NCI-H1105 treated with DMSO at 0.1 percent for 48 hours (cell line): ENCODE measurements at places on chromosomes 3 and 15.
A peak's percentile ranks its signal among the peaks of the same experiment; 100 is the strongest.

GRCh38 chr3:24522146-24522579, 27.5 kb upstream of the THRB start:
- DNase-seq: no peak

- DNase-seq: no peak
These were observed 63.1 kb downstream of the ARNT2 start for GRCh38 chr15:80467311-80467714.

DNA sequence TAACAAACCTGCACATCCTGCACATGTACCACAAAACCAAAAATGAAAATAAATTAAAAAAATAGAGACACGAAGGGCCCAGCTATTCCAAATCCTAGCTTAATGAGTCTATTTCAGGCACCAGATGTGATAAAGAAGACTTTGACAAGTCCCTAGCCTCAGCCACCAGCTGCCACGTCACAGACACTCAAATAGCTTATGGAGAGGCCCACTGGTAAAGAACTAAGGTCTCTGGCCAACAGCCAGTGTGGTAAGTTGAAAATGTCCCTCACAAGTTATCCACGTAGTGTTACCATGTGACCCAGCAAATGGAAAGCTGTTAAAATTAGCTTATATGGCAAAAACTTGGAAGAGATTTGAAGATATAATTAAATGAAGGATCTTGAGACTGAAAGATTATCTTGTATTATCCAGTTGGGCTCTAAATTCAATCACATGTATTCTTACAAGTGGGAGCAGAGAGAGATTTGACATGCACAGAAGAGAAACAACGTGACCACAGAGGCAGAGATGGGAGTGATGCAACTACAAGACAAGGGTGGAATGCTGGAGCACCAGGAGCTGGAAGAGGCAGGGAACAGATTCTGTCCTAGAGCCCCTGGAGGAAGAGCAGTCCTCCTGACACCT, 10.9 kb downstream of the ACSBG1 start:
- DNase-seq: no peak

- DNase-seq: no peak
These were observed 12.7 kb downstream of the TGM4 start for GRCh38 chr3:44887101-44887500.

DNA sequence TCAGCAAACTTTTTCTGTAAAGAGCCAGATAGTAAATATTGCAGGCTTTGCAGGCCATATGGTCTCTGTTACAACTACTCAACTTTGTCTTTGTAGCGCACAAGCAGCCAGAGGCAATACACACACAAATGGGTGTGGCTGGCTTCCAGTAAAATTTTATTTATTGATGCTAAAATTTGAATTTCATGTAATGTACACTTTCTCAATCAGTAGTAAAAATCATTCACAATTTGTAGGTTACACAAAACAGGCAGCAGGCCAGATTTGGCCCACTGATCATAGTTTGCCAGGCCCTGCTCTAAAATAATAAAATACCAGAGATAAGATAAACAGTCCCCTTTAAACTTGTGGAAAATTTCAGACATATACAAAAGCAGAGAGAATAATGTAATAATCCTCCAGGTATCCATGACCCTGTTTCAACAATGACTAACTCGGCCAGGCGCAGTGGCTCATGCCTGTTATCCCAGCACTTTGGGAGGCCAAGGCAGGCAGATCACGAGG, 330.3 kb downstream of the SHQ1 start:
- DNase-seq: no peak

DNA sequence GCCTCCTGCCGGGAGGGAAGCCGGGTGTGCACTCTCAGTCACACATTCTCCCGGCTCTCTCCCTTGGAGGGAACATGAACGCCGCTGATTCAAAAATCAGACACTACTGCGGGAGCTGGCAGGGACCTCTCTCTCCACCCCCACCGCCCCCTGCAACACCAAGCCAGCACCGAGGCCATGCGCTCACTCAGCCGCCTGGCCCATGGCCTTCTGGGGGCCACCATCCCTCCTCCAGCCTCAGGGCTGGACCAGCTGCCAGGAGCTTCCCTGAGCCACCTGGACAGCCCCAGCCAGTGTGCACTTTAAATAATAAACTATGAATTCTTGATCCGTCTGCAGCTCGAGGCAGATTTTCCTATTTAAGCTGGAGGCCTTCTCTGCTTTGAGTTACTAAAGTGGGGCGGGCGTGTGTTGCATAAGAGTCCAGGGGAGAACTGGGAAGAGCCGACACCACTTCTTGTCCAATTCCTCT, 30.6 kb downstream of the ADAMTS17 start:
- no peak for DNase-seq

DNA sequence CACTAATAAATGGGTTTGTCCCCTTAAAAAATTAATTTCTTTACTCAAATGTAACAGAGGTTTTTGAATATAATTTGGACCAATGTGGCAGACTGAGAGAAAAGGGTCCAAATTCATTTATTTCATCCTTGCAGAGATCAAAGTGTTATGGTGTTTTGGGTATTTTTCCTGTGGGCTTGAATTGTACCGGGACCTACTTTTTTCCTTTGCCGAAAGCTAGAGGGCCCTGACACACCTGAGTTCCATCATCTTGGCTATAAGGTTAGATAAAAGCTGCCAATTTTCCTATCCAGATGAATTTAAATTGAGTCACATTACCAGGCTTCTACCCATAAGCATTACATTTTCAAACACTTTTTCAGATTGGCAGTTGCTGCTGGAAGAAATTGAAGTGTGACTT, 908 bp downstream of the CCNB2 start:
- no peak for DNase-seq

DNA sequence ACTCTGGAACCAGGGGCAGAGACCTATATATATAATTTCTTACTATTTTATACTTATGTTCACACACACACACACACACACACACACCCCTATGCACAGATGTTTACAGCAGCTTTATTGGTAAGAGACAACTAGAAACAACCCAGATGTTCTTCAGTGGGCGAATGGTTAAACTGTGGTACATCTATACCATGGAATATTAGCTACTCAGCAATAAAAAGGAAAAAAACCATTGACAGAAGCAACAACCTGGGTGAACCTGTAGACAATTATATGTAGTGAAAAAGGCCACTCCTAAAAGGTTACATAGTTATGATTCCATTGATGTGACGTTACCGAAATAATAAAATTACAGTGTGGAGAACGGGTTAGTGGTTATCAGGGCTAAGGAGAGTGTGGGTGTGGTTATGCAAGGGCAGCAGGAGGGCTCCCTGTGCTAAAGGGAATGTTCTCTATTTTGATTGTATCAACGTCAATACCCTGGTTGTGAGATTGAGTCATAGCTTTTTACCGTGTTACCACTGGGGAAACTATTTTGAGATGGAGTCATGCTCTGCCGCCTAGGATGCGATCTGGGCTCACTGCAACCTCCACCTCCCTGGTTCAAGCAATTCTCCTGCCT, 85.5 kb downstream of the FLNB start:
- DNase-seq: no peak

DNA sequence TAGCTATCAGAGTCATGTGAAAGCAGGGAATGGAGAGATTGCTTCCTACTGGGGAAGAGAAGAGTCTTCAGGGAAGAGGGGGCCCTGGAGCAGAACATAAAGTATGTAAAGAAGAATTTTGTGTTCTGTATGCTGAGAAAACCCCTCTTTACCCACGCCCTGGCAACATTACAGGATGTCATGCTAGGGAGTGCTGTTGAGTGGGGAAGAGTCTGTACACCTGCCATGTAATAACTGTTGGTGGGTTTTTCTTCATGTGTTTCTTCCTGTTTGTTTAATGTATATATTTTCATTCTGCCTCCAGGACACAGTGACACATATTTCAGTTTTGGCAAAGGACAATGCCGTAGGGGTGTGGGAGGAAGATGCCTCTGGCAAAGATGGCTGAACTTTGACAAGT, 122.8 kb upstream of the LPP start:
- DNase-seq: no peak

- no peak for DNase-seq
These were observed 209.8 kb downstream of the PDCD6IP start for GRCh38 chr3:34008191-34008590.

DNA sequence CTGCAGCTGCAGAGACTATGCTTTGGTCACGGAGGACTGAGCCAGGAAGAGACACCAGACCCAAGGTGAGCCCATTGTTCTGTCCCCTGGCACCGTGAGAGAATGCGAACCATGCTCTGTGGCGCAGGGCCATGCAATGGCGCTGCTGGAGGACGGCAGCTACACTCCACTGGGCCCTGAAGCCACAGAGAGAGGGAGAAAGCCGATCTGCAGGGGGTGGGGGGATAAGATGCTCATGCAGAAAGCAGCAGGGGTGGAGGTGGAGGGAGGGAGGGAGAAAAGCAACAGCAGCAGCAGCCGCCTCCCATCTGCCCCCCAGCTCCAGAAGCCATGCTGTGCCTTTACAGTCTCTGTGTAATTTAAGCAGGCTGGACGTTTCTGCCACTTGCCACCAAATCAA, 5.3 kb downstream of the BDH1 start:
- no peak for DNase-seq

- DNase-seq: no peak
These were observed 46.9 kb downstream of the ZNF710 start for GRCh38 chr15:90047956-90048575.

GRCh38 chr15:97652700-97653167, 307.8 kb upstream of the ARRDC4 start:
- peak; percentile 66 for DNase-seq

- DNase-seq: no peak
These were observed 126.6 kb downstream of the ZNF609 start for GRCh38 chr15:64586984-64587383.

GRCh38 chr15:77598644-77599043, 34.1 kb downstream of the LINGO1 start:
- no peak for DNase-seq

DNA sequence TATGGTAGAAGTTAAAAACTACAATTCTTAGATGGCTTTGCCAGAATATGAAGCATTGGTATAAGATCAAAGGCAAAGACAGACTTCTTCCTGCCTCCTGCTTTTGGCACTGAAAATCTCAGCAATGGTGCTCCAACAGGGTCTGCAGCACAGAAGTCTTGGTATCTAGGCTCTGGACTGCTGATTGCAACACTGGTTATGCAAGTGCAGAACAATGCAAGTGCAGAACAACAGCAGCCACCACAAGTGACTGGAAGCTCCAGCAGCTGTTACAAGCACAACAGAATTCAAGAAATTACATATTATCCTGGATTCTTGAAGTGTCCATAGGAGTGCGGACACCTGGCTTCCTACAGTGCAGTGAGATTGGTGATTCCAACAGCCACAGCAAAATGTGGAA, 33.7 kb downstream of the ZBTB20 start:
- no peak for DNase-seq

DNA sequence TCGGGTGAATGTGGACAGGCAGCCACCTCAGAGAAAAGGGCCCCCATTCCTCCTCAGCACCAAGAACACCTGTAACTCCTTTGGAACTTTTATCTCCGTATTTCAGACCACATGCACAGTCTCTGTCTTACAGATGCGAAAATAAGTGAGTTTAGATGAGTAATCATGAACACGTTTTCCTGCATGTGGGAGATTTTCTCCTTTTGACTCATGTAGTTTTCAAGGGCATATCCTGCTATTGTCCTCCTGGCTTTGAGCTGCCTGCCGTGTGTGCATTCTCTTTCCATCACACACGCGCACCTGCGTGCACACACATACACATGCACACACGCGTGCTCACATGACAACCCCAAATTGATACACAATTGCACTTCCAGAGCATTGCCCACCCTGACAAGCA, 239.2 kb downstream of the GABRG3 start:
- no peak for DNase-seq

DNA sequence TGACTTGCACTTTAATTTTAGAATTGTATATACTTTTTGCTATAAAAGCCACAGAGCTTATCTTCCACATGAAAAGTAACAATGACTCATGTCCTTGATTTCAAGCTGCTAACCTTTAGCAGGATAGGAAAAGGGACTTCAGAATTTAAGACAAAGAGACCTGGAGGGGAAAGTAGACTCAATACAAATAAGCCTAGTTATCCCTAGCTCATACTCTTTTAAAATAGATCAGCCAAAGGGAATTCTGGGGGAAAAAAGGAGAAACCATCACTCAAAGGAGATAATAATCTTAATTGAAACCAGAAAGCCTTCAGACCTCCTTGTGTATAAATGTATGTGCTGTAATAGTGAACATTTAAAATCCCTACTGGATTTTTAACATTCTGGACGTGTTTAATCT, 930.3 kb downstream of the NTRK3 start:
- no peak for DNase-seq

DNA sequence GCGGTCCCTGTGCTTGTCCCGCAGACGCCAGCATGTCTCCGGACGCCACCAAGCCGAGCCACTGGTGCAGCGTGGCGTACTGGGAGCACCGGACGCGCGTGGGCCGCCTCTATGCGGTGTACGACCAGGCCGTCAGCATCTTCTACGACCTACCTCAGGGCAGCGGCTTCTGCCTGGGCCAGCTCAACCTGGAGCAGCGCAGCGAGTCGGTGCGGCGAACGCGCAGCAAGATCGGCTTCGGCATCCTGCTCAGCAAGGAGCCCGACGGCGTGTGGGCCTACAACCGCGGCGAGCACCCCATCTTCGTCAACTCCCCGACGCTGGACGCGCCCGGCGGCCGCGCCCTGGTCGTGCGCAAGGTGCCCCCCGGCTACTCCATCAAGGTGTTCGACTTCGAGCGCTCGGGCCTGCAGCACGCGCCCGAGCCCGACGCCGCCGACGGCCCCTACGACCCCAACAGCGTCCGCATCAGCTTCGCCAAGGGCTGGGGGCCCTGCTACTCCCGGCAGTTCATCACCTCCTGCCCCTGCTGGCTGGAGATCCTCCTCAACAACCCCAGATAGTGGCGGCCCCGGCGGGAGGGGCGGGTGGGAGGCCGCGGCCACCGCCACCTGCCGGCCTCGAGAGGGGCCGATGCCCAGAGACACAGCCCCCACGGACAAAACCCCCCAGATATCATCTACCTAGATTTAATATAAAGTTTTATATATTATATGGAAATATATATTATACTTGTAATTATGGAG, 79.1 kb downstream of the SMAD6 start:
- DNase-seq: no peak

DNA sequence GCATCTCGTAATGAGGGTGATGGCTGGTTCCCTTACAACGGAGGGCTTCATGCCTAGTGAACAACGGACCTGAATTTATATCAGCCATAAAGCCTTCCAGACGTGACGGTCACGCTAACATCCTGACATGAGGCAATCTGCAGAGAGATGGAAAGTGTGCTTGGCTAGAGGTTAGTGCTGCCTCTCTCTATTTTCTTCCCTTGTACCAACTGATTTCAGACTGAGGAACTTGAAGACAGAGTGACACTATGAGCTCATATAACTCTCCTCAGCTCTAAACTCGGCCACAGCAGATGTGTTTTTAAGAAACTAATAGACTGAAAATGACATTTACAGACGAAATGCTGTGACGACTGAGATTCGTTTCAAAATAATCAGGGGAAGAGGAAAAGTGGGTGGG, 122.4 kb downstream of the XXYLT1 start:
- no peak for DNase-seq

GRCh38 chr3:62798000-62798399, 77.2 kb downstream of the CADPS start:
- DNase-seq: no peak

DNA sequence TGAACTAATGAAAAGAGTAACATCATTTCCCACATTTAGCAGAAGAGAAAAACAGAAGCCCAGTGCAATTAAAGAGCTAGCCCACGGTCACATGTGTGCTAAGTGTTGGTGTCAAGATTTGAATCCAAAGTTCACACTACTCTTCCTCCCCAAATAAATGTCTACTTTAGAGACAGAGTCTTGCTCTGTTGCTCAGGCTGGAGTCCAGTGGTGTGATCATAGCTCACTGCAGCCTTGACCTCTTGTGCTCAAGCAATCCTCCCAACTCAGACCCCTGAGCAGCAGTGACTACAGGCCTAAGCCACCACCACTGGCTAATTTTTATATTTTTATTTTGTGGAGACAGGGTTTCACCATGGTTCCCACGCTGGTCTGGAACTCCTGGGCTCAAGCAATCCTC, 4.8 kb downstream of the OSBPL10 start:
- no peak for DNase-seq
